ENCODE measurements at places on chromosomes 3 and 15.
A peak's percentile ranks its signal among the peaks of the same experiment; 100 is the strongest.

GRCh38 chr3:13642597-13642996, 93.7 kb downstream of the FBLN2 start:
- no peak for DNase-seq

- peak; percentile 63 for DNase-seq
These were observed 394.1 kb downstream of the SOX2 start for GRCh38 chr3:182105875-182106274.

- DNase-seq = no peak
These were observed 168.7 kb upstream of the STAC start for GRCh38 chr3:36211652-36211999.

DNA sequence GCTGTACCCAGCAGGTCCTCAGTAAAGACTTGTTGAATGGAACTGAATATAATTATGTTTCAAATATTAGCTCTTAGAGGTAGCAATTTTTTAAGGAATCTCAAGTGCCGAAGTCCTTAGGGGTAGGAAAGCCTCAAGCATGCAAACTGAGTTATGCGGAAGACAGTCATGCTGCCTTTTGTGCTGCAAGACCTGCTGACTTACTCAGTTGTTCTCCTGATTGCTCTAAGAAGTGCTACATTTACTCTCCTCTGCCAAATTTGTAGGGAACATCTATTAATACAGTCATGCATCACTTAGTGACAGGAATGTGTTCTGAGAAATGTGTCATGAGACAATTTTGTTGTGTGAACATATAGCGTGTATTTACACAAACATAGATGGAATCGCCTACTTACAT, 325.6 kb upstream of the AZI2 start:
- DNase-seq = no peak

- DNase-seq = no peak
These were observed 1.2 kb downstream of the KPNA1 start for GRCh38 chr3:122513386-122514122.

GRCh38 chr3:186810336-186810996, 4.2 kb upstream of the RFC4 start:
- DNase-seq = no peak

- DNase-seq = no peak
These were observed 32.0 kb downstream of the FAIM start for GRCh38 chr3:138640537-138640936.

DNA sequence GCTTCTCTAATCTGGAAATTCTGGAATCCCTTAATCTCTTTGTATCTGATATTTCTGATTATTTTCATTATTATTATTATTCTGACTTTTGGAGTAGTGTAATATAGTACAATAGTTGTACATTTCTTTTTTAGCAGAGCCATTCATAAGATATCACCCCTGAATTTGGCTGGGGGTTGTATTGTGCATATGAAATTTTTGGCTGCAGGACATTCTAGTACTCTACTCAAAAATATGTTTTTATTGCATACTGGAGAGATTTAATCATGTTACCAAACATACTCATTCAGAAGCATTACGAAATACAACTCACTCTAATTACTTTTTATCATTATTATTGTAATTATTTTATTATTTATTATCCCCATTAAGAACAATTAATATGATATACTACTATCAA, 589.7 kb upstream of the KCNMB2 start:
- no peak for DNase-seq

- no peak for DNase-seq
These were observed 1.0 kb downstream of the SNX1 start for GRCh38 chr15:64096668-64097384.

DNA sequence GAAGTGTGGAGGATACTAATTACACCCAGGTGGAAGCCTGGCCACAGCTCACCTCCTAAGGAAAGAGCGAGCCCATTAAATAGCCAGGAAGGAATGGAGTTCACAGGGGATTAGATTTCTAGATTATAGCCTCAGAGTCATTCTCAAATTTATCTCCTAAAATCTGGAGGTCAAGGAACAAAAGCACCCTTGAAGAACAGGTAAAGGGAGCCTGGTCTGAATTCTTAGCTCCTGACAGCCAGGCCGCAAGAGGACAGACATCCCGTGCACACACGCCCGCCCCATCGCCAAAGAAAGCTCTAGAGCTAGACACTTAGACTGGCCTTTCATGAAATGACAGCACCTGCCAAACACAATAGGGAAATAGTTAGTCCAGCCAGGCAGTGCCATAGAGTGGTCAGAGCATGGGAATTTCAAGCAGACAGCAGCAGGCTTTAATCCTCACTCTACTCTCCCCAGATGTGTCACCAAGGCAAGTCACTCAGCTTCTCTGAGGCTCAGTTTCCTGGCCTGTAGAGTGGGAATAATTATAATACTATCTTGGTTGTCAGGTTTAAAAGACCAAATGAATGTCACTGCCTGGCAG, 59.2 kb downstream of the LIPC start:
- DNase-seq = no peak

DNA sequence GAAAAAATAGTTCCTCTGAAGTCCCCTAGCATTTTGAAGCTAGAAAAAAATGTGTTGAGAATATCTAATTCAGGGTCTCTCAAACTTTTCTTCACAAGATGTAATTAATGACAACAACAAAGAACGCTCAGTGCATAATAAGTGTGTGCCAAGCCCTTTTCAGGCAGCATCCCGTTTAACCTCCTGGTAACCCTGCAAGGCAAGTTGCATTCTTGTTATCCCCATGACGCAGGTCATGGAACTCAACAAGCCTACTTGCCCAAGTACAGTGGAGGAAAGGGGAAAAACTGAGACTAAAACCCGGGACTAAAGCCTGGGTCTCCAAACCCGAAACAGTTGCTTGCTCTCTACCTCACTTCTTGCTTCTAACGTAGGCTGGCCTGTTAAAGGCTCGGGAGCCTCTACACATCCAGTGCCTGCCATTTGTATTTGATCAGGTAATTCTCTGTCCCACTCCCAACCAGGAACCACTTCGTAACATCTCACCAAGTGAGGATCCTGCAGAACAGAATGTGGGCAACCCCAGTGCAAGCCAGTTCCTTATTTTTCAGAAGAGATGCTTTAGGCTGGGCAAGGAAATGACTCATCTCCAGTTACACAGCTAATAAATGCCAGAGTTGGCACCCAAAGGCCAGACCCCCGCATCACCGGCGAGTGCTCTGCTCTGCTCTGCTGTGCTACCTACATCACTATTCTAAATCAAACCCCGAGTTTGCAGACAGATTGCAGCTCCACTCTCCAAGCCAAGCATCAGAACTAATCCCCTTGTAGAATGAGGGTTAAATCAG, 28.3 kb downstream of the LMCD1 start:
- no peak for DNase-seq

- no peak for DNase-seq
These were observed 6.8 kb downstream of the LTK start for GRCh38 chr15:41506796-41507341.

DNA sequence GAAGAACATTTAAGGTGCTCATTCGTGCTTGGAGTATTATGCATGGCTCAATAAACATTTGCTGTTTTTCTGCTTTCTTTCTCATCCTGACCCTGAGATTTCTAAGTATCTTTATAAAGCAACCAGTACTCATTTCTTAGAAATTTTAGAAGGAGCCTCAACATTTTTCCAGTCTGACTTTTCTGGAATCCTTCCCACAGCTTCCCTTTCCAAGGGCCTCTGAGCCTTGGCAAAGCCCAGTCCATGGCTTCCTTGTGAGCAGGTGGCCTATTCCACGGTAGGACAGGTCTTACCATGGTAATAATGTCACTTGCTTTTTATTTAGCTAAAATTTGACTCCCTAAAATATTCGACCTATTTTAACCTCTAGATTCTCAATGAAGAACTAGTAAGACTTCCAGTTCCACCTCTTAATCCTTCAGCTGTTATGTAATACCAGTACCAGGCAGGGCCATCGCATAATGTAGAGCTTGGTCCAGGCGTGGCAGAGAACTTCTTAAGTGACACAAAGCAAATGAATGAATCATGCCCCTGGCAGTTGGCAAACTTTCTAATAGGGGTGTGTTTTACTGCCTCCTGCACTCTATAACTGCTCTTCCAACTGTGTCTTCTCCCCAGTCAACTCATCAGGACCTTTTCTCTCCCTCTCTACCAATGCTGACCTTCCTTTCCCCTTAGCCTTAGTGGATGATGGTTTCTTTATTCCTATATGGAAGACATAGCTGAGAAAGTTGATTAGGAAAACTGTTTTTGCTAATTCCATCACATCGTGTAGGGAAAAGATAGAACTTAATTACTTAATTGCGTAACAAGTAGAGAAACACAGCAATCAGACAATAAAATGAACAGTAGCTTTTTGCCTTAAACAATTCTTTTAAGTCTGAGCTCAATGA, 894 bp upstream of the TM4SF4 start:
- DNase-seq = peak; percentile 84

GRCh38 chr3:50450209-50450921, 53.1 kb downstream of the CACNA2D2 start:
- peak; percentile 9 for DNase-seq

DNA sequence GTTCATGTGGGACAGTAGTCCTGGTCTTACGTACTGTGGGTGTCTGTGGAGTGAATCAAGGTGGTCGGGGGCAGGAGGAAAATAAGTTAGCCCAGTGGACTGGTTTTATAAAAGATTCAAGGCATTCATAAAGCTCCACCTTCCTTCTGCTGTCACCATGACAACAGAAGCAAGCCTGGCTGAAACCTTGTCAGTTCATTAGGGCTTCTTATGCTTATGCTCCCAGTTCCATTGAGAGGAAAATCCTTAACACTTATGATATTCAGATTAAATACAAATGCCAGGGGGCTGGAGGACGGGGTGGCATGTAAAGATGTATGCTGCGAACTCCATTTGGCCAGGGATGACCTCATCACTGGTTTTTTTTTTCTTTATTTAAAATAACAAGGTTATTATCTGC, 283.1 kb upstream of the ATP10A start:
- DNase-seq = no peak

GRCh38 chr3:81936817-81937216, 175.4 kb upstream of the GBE1 start:
- DNase-seq = no peak

DNA sequence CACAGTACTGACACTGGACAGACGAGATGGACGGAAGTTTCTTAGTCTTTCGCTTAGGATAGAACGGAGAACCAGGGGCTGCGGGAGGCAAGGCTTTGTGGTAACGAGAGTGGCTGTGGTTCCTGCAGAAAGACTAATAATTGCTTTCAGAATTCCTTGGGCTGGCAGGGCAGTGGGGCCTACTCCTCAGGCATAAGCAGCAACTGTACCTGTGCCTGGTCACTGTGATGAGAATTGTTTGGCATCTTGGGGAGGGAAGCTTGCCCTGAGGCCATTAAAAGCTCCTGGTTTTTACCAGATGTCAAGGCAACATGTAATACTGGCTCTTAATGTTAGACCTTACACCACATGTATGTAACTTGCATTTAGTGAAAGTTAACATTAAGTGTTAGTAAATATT, 7.6 kb downstream of the NIPA2 start:
- DNase-seq = no peak

- DNase-seq = peak; percentile 53
These were observed 26.4 kb downstream of the GNB5 start for GRCh38 chr15:52164631-52165265.

GRCh38 chr15:56672721-56673120, 60.6 kb downstream of the ZNF280D start:
- peak; percentile 52 for DNase-seq

DNA sequence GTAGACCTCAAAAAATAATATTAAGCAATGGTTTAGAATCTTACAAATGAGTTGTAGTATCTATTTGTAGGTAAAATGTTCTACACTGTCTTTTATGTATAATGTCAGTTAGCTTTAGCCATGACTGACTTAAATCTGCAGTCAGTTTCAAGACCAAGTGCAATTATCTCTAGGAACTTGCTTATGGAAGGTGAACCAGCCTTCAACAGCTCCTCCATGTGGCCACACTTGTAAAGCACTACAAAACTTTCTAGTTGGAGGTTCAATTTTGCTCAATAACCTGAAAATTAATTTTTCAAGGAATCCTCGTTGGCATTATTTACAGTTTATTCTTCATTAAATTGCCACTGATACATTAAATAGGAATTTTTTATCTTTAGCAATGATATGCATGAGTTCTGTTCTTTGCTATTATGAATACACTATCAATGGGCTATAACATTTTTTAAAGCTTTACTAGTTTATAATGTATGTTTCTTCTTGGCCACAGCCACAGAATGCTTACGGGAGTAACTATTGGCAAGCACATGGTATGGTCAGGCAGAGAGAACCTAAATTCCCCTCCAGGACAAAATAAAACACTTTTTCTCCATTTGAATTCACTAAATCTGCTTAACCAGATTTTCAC, 315.3 kb upstream of the UBE2E2 start:
- DNase-seq = peak; percentile 13

- DNase-seq = peak; percentile 92
These were observed 9.3 kb downstream of the GALNT15 start for GRCh38 chr3:16183601-16184270.

GRCh38 chr3:170137986-170138385, 43.5 kb downstream of the PHC3 start:
- DNase-seq = peak; percentile 54

DNA sequence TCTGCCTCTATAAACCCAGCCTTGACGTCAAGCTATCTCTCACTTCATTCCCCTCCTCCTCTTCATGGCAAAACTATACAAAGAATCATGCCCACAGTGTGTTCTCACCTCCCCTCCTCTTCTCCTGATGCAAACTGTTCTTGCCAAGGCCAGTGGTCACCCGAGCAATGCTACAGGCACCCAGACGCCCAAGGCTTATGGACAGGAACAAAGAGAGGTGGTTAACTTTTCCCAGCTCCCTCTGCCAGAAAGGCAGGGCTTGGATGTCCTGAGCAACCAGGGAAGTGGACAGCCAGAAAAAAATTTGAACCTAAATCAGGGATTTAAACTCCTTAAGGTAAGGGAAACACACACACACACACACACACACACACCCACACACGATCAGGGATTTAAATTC, 5.1 kb downstream of the SLC41A3 start:
- DNase-seq = no peak

- DNase-seq = peak; percentile 1
These were observed 565.9 kb downstream of the PDCD6IP start for GRCh38 chr3:34364335-34364734.

GRCh38 chr3:116569611-116570010, 124.3 kb upstream of the LSAMP start:
- peak; percentile 5 for DNase-seq

GRCh38 chr3:171354049-171354705, 106.0 kb downstream of the TNIK start:
- no peak for DNase-seq

DNA sequence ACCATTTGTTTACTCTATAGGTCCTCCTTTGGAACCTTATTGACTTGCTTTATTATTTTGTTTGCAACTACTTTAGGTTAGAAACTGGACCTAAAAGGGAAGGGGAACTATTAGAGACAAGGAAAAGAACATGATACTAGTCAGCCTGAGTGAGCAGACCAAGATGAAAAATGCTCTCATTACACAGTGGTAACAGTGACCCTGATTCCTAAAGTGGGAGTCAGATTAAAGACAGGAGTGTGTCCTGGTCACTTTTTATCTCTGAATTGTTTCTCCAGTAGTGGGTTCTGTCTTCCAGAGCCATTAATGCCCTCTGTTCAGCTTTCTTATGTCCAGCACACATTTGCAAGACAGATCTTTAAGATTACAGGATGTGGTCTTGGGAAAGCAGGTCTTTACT, 124.1 kb downstream of the TMEM108 start:
- no peak for DNase-seq

All from fibroblast of skin of abdomen (primary cell).